ENCODE measurements at places on chromosomes 11 and 22.

GRCh38 chr11:73833067-73833466 is 43.6 kb downstream of the COA4 start:
- no peak for DNase-seq

- DNase-seq: no peak
Measured at GRCh38 chr11:1167751-1168231, 10.0 kb downstream of the MUC5AC start.

GRCh38 chr11:67606093-67606491 is 644 bp upstream of the NDUFV1 start:
- no peak for DNase-seq

DNA sequence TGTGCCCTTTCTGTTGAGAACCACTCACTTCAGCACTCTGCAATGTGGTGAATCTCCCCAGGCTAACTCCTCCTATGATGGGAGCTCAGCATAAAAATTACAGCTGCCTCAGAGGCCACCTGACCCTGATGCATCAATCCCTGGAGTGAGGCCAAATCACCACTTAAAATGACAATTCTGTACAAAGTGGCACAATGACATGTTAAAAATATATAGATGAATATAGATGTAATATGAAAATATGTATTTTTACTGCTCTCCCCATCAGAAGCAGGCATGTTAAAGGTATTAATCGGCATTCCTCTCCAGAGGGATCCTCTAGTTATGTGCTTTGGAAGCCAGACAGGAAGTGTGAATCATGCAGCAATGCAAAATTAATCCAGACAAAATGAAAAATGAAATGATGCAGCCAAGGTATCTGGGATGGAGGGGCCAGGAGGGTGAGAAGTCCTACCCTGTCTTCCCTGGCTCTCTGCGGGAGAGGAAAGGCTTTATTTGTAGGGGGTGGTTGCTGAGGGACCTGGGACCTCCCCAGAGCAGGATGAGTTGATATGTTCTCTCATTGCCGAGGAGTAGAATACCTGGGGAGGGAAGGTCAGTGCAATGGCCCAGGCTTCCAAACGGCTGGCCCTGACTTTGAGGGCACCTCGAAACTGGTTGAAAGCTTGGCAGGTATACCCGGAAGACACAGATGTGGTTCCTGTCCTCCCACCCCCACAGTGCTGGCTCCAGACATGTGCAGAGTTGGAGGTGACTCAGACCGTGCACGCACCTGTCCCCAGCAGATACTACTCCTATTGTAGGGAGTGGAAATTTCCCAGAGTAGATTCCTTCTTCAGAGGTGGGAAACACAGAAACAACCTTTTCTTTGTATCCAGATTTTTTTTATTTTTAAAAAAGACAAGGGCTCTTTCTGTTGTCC is 347.9 kb upstream of the NCAM1 start:
- no peak for DNase-seq

DNA sequence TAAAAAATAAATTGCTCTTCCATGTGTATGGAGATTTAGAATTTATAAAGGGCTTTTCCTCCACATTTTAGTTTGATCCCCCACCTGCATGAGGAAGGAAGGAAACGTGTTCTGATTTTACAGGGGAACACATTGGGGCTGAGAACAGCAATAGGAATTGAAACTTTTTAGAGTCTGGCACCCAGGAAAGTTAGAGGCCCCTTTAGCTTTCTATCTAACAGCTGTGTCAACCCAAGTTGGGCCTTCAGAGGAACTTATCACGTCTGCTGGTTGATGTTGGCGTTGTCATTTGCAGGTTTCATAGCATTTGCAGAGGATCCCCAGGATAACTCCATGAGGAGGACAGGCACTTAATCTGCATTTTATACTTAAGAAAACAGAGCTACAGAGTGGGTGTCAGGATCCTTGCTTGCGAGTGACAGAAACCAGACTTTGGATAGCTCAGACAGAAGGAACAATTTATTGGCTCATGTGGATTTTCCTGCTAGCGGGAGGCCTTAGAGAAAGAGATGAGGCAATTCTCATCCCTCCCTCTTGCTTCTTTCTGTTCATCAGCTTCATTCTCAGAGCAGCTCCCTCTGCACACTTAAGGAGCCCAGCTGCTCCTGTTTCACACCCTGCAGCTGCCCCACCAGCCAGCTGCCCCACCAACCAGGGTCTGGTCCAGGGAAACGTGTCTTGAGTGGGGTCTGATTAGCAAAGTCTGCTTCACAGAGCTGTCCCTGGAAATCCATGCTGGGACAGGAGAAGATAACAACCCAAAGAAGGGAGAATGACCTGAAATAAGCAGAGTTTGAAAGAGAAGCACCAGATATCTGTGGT is 92.5 kb upstream of the OR4B1 start:
- no peak for DNase-seq

GRCh38 chr11:20854215-20854955 is 185.0 kb downstream of the NELL1 start:
- DNase-seq: no peak

DNA sequence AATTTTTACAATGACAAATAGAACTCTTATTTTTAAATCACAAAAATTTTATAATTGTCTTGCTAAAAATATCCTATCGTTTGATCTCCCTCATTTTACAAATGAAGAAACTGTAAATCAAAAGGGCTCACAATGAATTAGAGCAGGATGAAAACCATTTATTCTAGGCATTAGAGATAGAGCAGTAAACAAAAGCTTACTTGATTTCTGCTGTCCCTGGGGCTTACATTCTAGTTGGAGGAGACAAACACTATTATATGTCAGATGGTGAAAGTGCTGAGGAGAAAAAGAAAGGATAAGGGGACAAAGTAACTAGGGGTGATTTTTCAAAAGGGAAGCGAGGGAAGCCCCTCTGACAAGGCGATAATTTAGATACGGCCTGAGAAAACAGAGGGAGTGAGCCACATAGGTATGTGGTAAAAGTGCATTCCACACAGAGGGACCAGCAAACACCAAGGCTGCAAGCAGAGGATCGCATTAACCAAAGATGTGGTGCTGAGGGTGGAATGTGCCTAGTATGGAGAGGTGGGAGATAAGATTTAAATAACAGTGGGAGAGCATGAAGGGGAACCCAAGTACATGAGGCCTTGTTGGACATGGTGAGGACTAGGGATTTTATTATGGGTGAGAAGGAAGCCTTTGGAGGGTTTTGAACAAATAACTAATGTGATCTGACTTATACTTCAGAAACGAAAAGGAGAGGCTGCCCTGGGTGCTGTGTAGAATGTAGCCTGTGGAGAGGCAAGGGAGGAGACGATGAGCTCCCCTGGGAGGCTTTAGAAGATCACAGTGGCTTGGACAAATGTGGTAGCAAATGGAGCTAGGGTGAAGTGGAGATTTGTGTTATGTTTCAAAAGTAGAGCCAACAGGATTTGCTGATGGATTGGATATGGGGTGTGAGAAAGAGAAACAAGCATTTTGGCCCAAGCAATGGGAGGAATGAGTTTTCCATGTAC is 62.1 kb downstream of the PDHX start:
- DNase-seq: no peak

GRCh38 chr11:66887526-66887925 is 30.7 kb downstream of the LRFN4 start:
- no peak for DNase-seq

- no peak for DNase-seq
Measured at GRCh38 chr11:12179531-12179930, 69.1 kb downstream of the MICAL2 start.

- DNase-seq: no peak
Measured at GRCh38 chr11:112380464-112380863, 119.8 kb upstream of the PLET1 start.
